ENCODE measurements at places on chromosomes 13 and 19.

- DNase-seq, result no peak
Measured at GRCh38 chr13:30720172-30720869, 15.0 kb upstream of the ALOX5AP start.

DNA sequence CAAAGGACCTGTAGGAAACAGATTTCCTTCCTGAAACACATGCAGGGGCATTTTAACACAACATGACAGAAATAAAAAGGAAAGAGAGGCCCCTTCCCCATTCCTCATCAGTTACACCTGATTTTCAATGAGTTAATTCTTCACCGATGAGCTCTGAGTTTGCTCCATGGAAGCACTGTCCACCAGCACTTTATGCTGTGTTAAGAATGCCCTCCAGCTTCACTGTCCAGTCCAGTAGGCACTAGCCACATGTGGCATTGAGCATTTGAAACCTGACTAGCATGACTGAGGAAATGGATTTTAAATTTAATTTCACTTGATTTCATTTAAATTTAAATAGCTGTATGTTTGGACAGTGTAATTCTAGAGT, 217.2 kb upstream of the SLC10A2 start:
- no peak for DNase-seq

GRCh38 chr13:38866649-38867048, 124.0 kb downstream of the STOML3 start:
- DNase-seq, result no peak

DNA sequence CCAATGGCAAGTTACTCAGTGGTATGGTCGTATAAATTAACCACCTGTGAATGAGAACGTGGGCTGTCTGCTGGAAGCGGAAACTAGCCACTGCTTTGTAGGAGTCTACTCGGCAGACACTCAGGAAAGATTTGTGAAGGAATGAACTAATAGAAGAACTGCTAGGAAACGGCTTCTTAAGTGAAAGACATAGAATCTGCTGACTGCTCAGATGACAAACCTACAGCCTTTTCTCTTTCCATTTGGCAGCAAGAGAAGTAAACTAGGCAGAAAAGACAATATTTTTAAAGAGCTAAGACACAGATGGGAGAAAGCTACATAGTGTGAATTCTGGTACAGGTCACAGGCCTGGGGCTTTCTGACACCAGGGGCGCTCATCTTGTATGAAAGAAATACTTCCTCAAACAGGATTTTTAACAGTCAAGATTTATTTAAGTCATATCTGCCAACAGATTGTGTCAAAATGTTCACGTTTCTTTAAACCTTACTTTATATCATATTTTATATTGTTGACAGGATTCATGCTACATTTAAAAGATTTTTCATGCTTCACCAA, 78.4 kb downstream of the MIPEP start:
- DNase-seq, result no peak

- no peak for DNase-seq
Measured at GRCh38 chr19:46126086-46126580, 1.6 kb upstream of the IGFL3 start.

- DNase-seq, result no peak
Measured at GRCh38 chr13:95406176-95406575, 104.9 kb upstream of the ABCC4 start.

DNA sequence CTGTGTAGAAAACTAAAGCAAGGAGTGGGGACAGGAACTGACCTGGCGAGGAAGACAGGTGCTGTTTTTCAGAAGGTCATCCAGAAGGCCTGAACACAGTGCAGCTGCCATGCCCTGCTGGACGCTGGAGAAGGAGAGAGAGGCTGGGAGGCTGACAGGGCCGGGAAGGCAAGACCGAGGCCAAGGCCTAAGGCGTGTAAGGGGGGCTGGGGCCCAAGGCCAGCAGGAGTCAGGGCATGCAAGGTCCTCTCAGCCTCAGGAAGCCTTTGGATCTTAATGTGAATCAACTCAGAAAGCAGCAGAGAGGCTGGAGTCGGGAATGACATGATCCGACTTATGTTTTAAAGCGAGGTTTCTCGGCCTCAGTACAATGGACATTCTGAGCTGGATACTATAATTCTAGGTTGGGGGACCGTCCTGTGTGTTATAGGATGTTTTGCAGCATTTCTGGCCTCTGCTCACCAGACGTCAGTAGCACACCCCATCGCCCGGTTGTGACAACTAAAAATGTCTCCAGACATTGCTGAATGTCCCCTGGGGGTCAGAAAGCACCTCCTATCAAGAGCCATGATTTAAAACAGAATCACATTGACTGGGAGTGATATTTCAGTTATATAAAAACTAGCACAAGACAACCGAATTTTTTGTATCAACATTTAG, 530.4 kb downstream of the MYO16 start:
- DNase-seq, result no peak

GRCh38 chr13:50893211-50893852, 16.3 kb upstream of the RNASEH2B start:
- DNase-seq, result no peak

- no peak for DNase-seq
Measured at GRCh38 chr13:91132381-91132780, 215.1 kb upstream of the MIR17HG start.

All from stimulated activated CD4-positive, alpha-beta T cell treated with anti-CD3 and anti-CD28 coated beads, Interleukin-4, amount 100 ng/mL, for 4 hours (primary cell).